ENCODE measurements at places on chromosomes 13 and 19.

DNA sequence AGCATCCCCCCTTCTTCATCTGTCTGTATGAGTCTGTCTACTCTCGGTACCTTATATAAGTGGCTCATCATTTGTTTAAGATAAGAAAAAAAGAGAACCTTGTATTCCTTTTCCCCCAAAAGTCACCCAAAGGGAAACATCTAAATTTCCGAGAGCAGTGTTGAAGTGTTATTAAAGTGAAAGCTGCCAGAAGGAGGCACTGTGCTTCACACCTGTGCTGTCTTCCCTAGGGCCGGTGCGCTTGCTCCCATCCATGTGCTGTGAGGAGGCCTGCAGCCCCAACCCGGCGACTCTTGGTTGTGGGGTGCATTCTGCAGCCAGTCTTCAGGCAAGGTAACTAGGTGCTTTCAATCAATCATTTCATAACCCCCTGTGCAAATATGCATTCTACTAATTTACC is 97.5 kb downstream of the TNFRSF19 start:
- no peak for DNase-seq

- no peak for DNase-seq
Measured at GRCh38 chr13:75329723-75330122, 152.2 kb downstream of the TBC1D4 start.

- DNase-seq = no peak
Measured at GRCh38 chr13:78719367-78719766, 60.4 kb upstream of the OBI1 start.

DNA sequence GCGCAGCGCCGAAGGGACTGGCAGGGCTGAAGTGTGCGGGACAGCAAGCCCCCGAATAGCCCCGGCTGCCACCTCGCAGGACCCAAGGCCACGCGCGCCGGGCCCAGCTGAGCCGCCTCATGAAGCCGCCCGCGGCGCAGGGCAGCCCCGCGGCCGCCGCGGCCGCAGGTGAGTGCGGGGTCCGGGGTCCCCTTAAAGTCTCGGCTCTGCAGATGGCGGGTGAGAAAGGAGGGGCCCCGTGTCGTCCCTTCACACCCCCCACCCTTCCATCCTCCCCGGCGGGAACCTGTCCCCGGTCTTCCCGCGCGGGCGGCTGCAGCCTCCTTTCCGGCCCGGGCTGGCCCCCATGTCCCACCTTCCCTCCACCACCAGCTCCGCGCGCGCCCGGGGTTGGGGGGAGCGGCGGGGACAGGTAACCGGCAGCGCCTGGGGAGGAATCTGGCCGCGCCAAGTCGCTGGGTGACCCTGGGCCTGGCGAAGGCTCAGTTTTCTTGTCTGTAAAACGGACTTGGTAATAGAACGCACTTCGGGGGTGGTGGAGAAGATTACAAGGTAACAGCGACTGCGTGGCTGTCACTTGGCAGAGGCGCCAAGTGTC is 338 bp downstream of the RGCC start:
- no peak for DNase-seq

DNA sequence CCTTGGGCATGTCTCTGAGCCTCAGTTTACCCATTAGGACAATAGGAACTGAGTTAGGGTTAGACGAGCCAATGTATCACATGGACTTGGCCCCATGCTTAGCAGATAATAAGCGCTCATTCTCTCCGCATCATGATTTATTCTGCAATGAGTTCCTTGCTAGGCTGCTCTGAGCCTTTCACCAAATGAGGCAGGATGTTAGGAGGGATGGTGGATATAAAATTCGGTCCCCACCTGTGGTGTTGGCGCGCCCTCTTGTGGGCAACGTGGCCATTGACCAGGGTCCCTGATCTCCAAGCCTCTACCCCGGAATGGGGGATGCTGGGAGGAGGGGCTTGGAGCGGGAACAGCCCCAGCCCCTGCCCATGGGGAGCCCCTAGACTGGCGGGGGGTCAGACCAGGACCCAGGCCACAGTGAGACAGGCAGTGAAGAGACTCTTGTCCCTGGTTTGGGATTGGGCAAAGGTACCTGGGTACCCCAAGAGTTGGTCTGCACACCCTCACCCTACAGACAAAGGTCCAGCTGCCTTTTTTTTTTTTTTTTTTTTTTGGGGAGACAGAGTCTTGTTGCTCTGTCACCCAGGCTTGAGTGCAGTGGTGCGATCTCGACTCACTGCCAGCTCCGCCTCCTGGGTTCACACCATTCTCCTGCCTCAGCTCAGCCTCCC is 43.9 kb downstream of the CERS4 start:
- peak; percentile 78 for DNase-seq

- DNase-seq = peak; percentile 24
Measured at GRCh38 chr19:11984986-11985385, 20.1 kb downstream of the ZNF763 start.

DNA sequence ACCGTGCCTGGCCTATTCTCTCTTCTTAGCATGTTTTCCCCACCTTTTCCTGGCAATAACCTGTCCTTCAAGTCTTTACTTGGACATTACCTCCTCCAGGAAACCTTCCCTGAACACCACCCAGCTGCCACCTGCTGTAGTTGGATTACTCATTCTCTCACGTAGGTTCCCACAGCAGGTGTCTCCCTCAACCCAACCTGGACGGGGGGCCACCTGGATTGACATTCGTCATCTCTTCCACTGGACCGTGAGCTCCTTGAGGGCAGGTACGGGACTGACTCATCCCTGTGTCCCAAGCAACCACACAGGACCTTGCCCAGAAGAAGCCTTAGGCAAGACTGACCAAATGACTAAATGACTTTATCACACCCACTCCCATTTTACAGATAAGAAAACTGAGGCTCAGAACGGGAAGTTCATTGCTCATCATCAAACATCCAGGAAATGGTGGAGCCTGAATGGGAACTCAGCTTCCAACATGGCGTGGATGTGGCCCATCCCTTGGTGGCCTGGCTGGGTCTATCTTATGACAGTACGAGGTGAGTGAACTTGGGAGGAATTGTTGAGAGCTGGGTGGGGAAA is 3.5 kb upstream of the KLK6 start:
- DNase-seq = no peak

GRCh38 chr19:1864480-1865171 is 1.2 kb upstream of the KLF16 start:
- DNase-seq = peak; percentile 68

- no peak for DNase-seq
Measured at GRCh38 chr19:46449228-46449627, 20.5 kb upstream of the PNMA8C start.

DNA sequence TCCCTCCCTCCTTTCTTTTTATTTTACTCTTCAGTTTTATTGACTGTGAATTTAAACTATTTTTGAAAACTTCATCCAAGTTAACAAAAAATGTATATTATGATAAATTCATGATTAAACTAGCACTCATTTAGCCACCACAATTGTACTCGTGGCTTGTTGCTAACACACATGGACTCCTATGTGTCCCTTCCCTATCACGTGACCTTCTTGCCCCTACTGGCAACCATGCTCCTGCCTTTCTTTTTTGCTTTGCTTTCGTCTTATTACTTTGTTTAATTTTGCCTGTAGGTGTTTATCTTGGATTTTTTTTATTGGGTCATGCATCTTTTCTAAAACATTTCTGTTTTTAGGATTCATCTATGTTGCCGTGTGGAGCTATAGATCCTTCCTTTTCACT is 8.2 kb downstream of the CLC start:
- DNase-seq = no peak

DNA sequence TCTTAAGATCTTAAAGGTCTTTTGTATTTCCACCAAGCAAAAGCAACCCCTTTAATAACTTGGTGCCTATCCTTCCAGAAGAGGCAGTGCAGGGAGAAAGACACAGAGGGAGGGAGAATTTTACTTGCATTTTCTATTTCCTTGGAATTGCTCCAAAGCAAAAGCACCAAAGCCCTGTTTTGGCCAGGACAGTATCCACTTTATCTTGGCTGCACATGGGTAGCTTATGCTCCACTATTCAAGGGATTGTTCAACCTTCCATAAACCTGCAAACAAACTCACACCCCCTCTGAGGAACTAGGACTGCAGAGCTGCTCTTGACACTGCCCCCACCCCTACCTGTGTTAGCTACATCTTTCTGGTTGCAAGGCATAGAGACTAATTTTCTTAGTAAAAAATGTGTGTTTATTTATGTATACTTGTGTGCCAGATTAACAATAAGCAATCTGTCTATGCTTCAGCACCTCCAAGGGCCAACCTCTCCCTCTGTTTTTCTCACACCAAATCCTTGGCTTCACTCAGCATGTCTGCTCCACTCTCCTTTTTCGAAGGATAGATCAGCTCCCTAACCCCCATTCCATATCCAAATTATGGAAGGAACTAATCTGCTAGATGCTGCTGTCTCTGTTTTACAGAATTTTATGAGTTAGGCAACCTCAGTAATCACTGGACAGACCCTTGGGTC is 68.1 kb upstream of the KLF12 start:
- DNase-seq = no peak

DNA sequence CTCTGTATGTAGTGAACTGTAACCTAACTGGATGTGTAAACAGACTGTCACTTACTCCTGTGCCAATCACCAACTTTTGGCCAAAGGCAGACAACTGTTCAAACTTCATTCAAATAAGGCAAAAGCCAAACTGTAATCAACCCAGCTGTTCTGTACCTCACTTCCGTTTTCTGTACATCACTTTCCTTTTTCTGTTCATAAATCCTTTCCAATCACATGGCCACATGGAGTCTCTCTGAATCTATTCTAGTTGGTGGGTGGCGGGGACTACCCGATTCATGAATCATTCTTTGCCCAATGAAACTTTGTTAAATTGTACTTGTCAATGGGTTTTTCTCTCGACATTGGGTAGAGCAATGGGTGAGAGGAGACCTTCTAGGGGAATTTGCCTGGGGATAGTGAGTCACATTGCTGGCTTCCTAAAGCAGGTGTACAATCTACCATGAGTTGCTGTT is 178.3 kb upstream of the RFC3 start:
- no peak for DNase-seq

All from CD4-positive, alpha-beta T cell treated with Interferon alpha-2 for 1 hour (primary cell).